AG04449 (cell line): ENCODE measurements at places on chromosomes 4 and X.

DNA sequence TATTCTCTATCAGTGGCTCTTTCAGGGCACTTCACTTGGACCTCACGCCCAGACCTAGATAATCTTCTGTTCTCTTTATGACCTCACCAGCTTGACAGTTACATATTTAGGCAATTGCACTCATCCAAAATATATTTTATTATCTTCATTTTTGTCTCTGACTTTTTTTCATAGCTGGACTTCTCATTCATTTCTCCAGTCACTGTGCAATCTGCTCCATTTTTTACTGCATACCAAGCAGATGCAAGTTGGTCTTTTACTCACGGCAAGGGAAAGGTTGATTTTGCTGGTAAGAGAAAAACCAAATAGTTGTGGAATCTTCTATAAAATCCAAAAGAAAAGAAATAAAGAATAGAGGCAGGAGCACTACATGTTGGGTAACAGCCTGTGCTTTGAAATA lies 31.7 kb downstream of the MAD2L1 start:
- no peak for DNase-seq

GRCh38 chr4:156870861-156871260 lies 100.7 kb downstream of the PDGFC start:
- DNase-seq = no peak

DNA sequence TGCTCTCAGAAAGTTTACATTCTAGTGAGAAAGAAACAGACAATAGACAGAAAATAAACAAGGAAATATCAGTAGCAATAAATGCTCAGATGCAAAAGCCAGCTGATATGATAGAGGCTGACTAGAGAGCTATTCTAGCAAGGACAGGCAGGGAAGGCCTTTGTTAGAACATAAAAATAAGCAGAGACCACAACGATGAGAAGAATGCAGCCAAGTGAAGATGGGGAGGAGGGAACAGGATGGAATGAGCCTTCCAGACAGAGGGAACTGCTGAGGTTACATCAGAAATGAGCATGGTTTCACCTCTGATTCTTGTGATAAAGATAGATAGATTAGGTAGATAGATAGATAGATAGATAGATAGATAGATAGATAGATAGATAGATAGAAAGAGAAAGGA lies 7.6 kb upstream of the SOWAHB start:
- peak; percentile 65 for DNase-seq

- DNase-seq = no peak
These were observed 58.2 kb downstream of the PPM1K start for GRCh38 chr4:88226143-88226542.

GRCh38 chrX:109987884-109988283 lies 15.0 kb upstream of the TMEM164 start:
- DNase-seq = no peak

GRCh38 chrX:107146670-107147069 lies 28.0 kb upstream of the RBM41 start:
- no peak for DNase-seq

DNA sequence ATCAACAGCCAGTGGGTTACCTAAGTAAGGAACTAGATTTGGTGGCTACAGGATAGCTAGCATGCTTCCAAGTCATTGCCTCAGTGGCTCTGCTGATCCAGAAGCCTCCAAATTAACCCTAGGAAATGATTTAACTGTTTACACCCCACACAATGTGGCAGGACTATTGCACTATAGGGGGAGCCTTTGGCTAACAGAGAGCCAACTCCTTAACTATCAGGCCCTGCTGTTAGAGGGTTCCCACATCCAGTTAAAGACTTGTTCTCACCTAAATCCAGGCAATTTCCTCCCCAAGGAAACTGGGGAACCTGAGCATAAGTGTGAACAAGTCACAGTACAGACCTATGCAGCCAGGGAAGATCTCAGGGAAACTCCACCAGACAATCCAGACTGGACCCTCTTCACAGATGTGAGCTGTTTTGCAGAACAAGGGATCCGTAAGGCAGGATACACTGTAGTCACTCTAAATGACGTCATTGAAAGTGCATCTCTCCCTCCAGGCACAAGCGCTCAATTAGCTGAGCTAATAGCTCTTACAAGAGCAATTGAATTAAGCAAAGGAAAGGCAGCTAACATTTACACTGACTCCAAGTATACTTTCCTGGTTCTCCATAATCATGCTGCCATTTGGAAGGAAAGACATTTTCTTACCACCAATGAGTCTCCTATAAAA lies 185.3 kb upstream of the SPOCK3 start:
- no peak for DNase-seq

- no peak for DNase-seq
These were observed 680.7 kb upstream of the GRID2 start for GRCh38 chr4:91622925-91623602.

GRCh38 chrX:42540146-42540545 lies 237.8 kb downstream of the PPP1R2C start:
- no peak for DNase-seq

- DNase-seq = no peak
These were observed 621.8 kb upstream of the GALNT7 start for GRCh38 chr4:172546782-172547181.

GRCh38 chr4:61958591-61958990 lies 758.5 kb downstream of the ADGRL3 start:
- no peak for DNase-seq

DNA sequence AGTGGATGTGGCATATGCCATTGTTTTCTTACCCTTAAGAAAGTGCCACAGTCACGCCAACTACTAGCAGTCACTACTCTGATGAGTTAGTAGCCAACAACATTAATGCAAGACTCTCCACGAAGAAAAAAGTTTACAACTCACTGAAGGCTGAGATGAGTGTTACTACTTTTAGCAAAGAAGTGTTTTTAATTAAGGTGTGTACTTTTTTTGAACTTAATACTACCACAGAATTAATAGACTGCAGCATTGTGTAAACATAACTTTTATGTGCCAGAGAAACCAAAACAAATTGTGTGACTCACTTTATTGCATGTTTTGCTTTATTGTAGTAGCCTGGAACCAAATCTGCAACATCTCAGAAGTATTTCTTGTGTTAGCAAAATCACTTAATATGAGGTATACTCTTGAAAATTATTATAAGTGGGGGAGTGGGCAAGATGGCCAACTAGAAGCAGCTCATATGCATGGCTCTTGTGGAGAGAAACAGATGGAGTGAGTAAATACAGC lies 2.2 kb upstream of the UGT2B4 start:
- no peak for DNase-seq

DNA sequence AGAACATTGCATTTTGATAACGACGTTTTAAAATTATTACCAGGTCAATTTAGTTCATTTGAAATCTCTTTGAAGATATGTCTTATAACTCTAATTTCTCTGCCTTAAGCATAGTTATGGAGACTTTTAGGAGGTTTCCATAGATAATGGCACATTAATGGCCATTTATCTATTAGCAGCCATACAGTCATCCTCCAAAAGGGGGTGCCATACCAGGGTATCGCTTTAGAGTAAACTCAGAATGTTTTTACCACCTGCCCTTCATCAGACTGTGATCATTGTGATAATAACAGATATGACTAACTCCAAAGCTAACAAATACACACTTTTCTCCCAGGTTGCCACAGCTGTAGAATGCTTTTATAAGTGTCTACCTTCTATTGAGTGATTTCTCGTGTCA lies 461.5 kb downstream of the FSTL5 start:
- no peak for DNase-seq
